NCI-H510A treated with DMSO at 0.1 percent for 48 hours (cell line): ENCODE measurements at places on chromosomes 7 and 10.
A peak's percentile ranks its signal among the peaks of the same experiment; 100 is the strongest.

DNA sequence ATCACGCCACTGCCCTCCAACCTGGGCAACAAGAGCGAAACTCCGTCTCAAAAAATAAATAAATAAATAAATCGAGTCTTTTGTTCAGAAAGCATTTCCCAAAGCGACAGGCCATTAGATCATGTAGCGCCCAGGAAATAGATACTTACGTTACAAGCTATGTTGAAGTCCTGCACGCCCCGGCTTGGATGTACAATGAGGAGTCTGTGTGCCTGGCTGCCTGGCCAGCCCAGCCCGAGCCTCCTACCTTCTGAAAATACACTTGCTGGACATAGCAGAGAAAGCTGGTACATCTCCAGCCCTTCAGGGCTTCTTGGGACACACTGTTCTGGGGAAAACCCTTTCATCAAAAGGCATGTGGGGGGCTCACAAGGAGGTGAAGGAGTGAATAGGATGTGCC is 22.1 kb downstream of the FGFR2 start:
- no peak for DNase-seq

DNA sequence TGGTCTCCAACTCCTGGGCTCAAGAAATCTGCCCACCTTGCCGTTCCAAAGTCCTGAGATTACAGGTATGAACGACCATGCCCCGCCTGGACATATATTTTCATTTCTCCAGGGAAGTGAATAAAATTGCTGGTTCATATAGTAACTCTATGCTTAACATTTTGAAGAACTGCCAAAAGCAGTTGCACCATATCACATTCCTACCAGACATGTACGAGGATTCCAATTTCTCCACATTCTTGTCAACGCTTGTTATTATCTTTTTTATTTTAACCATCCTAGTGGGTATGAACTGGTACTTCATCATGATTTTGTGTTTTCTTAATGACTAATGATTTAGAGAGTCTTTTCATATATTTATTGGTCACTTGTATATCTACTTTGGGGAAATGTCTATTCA is 21.9 kb upstream of the CPN1 start:
- no peak for DNase-seq

GRCh38 chr7:93442478-93443224 is 131.9 kb downstream of the CALCR start:
- peak; percentile 2 for DNase-seq

DNA sequence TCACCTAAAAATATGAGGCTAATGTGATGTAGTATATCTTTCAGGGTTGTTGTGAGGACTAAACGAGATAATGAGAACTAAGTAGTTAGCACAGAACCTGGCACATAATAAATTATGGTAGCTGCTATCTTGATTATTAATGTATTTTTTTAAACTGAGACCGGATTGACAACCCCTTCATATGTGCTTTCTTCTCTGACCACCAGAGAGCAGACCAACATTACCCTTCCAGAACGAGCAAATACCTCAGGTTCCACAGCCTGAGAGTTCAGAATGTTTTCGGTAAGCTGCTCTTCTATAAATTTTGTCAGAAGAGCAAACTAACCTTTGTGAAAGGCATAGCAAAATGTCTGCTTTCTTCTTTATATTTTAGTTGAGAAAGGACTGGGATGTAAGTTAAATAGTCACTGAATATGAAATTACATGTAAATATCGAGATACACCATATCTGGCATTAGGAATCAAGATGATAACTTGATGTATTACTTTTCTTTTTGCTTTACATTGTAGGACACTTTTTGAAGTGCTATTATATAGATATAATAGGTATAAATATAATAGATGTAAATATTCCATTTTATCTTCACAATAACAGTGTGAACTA is 13.6 kb upstream of the BPGM start:
- DNase-seq, result peak; percentile 34

- DNase-seq, result no peak
Measured at GRCh38 chr10:128377988-128378387, 251.8 kb upstream of the MKI67 start.

- no peak for DNase-seq
Measured at GRCh38 chr7:88184848-88185304, 35.0 kb downstream of the SRI start.

DNA sequence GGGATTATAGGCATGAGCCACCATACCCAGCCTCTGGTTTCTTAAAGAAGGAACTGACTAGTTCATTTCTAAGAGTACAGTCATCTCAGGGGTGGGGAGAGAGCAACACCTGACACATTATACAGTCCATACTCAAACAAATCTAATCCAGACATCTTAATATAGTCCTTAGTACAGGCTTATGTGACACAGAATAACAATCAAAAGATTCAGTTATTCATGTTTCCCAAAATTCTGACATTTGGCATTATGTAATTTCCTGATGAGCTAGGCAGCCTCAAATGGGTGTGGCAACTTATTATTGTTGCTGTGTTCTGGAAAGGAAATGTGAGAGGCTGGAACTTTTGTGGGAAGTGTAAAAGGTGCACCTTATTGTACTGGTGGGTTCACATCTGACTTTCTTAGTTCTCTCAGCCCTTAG is 116.3 kb downstream of the WDFY4 start:
- no peak for DNase-seq

DNA sequence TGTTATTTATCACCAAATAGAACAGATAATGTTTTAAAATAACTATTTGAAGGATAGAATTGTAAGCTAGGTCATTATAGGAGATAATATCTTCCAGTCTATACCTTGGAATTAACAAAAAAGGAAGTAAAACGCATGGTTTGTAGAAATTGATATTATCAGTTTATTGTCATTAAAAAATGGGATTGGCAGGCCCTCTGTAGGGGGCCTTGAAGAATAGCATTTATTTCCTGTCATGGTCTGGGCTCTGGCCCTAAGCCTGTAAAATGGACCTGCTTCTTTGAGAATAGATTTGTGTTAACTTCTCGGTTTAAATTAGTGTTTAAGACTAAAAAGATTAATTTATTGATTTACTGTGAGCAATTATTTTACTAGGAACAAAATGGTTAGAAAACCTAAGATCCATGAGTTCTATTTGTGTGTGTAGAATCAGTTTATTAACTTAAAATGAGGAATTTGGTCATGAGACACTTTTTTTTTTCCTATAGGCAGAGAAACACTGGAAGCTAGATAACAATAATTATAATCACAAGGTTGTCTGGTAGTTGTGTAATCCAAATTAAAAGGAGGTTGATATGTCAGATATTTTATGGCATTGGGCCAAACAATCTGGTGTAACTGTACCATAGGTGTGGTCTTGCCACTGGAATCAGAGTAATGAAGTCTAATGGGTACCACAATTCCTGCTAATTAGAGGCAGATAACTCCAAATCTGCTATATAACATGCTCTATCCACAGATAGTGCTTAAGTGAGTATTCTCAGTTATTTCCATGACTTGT is 197.4 kb upstream of the FOXP2 start:
- DNase-seq, result no peak

- DNase-seq, result no peak
Measured at GRCh38 chr7:45081670-45081974, 7.1 kb downstream of the NACAD start.

GRCh38 chr7:130292682-130293257 is at the start of gene CPA4:
CPA4 (plus strand) TSS chr7:130293161; CDS start chr7:130293181, 20 bp downstream.
- no peak for DNase-seq

DNA sequence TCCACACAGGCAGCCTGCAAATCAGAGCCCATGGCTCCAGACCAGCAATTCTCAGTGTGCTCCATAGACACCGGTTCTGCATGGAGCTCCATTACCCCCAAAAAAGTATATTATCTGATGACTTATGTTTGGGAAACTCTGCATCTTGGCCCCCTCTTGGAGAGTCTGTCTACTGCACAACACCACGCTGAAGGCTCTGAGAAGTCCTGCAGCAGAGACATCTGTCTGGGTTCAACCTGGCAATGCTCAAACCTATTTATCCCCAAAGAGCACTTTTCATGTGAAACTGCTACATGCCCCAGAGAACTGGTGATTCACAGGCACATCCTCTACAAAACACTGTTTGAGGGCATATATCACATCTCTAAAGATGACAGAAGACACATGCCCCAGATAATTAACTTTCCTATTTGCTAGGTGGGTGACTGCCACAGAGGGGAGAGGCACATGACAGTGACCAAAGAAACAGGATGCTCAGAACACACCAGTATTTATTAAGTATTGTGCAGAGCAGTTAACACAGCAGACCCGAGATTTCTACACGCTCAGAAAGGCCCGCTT is 83.8 kb downstream of the DLG5 start:
- DNase-seq, result no peak

DNA sequence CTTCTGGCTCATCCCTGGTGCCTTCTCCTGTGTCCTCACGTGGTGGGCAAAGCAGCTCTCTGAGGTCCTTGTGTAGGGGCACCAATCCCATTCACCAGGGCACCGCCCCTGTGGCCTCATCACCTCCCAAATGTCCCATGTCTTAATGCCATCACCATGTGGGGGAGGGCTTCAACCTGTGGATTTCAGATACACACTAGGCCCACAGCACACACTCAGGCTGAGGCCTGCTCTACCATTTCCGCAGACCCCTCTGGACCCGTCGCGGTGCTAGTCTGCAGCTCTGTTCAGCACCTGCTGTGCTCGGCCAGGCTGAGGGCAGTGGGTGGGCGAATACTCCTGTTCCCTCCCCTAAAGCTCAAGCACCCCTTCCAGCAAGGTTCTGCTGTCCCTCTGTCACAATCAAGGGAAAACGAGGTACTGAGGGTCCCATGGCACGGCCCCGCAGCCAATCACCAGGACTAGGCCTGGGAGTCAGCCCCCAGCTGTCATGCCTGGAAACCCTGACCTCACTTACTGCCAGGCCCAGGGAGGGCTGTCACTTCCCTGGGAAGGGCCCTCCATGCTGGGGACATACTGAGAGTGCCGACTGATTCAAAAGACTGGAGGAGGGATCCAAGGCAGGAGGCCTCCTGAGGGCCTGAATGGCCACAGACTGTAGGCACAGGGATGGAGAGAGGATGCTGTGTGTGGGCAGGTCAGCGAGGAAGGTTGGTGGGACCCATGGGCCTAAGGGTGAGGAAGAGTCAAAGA is 123.8 kb upstream of the RET start:
- DNase-seq, result no peak

DNA sequence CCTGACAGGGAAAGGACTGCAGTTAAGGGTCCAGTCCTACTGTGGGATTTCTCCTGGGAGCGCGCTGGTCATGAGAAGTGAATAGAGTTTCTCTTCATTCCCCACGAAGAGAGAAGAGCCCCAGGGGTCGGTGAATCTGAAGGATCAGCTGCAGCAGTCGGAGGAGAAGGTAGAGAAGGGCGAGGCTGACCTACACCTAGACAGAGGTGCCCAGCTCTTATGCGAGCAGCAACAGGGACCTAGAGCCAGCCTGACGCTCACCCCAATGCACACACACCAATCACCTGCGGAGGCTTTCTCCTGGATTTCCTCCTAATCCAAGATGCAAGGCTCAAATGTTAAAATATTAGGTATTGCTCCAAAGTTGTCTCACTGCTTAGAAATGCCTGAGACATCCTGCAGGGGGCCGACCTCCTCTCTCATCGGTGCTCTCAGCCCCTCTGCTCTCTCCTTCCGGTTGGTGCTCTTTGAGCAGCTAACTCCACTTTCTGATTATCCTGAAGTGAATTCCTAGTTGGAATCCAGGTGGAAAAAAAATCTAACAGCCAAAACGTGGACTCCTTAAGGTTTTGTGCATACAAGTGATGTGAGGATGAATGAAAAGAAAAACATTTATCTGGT is 176.4 kb downstream of the AHR start:
- no peak for DNase-seq

DNA sequence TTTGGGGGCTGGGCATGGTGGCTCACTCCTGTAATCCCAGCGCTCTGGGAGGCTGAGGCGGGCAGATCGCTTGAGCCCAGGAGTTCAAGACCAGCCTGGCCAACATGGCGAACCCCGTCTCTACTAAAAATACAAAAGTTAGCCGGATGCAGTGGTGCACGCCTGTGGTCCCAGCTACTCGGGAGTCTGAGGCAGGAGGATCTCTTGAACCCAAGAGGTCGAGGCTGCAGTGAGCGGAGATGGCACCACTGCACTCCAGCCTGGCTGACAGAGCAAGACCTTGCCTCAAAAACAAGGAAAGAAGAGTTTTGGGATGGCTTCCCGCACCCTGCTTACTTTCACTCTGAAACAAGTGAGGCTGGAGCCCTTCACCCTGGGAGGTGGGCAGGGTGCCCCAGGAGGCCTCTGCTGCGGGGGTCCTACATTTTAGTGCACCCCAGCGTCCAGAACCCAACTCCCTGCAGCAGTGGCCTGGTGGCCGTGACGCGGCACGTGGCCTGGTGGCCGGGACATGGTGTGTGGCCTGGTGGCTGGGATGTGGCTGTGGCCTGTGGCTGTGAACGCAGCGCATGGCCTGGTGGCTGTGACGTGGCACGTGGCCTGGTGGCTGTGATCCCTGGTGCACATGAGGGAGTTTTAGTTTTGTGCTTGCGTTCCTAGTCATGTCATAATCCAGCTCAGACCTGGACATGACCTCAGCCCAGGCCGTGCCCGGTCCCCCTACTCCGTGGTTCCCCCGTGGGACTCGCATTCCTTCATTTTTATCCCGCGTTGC is 9.3 kb downstream of the KNDC1 start:
- no peak for DNase-seq

GRCh38 chr7:74542558-74543117 is 88.9 kb downstream of the GTF2IRD1 start:
- DNase-seq, result peak; percentile 90

GRCh38 chr7:31758755-31759154 is 71.7 kb downstream of the PPP1R17 start:
- DNase-seq, result no peak

DNA sequence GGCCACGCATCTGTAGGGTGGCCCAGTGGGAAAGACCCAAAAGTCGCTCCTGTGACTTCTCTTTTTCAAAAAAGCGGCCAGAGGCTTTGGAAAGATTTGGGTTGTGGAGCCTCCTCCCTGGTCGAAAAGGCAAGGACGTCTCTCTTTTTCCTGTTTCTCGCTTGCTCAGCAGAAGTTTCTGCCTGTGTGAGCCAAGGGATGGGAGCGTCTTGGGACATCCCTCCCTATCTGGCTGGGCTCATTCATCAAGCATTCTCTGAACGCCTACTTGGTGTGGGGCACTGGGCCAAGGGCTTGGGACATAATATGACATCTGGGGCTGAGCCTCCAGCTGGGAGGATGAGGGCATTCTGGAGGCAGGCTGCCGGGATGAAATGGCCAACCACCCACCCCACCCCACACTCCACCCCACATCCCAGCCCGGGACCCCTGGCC is 120.9 kb downstream of the C10orf105 start:
- no peak for DNase-seq

DNA sequence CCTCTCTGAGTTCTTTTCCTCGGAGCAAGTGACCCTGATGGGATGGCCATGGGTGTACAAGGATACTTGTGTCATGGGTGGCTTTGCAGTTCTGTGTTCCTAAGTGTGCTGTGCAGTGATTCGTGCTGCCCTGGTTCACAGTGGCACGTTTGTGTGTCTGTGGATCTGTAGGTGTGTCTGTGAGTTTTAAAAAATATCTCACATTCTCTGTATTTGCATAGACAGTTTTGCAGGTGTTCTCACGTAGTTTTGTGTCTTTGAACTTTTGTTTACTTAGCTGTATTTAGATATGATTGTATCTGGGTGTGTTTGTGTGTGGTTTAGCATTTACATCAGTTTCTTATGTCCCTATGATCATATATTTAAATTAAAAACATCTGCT is 3.7 kb downstream of the ZNF775 start:
- DNase-seq, result no peak
